Tibial artery (tissue), 4 donors: ENCODE measurements at places on chromosomes 6 and 20.

DNA sequence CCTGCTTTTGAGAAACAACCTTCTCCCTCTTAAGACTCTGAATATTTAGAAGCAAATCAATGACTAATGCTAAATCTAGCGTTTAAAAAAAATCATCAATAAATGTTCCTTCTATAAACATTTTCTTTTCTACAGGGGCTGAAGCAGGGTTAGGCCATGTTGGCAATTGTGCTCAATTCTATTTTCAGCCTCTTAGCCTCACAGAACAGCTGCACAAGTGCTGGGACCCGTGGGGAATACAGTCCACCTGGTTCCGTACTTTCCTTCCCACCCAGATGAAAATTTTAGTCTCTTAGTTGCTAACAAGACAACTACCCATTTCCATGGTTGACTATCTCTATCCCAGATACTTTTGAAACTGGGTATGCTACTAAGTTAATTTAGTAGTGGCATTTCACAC is 138.6 kb downstream of the RPS12 start:
- no peak for DNase-seq

- DNase-seq = no peak
Observed at GRCh38 chr6:85669735-85670194, 27.1 kb upstream of the SYNCRIP start.

DNA sequence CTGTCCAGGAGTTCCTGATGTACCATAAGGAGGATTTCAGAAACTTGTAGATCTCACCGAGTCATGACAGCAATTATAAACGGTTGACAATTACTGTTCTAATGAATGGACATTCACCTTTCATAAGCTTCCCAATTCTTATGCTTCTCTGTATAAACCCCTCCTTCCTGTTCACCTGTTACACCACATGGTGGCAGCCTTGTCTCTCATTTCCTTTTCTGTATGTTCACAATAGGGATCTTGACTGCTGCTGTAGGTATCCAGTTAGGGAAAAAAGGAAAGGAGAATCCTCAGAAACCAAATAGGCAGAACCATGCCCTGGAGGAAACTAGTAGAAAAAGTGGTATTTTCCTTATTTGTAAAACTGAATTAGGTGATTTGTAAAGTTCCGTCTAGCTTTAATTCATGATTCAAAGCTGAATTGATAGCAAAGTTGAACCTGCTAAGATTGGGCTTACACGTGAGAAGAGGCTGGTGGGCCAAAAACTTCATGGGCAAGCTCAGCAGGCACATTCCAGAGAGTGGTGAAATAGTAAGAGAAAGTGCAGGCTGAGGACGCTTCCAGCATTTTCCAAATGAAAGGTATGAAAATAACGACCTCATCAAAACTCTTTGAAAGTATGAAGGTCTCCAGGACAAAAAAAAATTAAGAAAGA is 29.0 kb upstream of the TBPL1 start:
- peak; percentile 77 for DNase-seq

- no peak for DNase-seq
Observed at GRCh38 chr20:34016736-34017135, 23.0 kb downstream of the RALY start.

DNA sequence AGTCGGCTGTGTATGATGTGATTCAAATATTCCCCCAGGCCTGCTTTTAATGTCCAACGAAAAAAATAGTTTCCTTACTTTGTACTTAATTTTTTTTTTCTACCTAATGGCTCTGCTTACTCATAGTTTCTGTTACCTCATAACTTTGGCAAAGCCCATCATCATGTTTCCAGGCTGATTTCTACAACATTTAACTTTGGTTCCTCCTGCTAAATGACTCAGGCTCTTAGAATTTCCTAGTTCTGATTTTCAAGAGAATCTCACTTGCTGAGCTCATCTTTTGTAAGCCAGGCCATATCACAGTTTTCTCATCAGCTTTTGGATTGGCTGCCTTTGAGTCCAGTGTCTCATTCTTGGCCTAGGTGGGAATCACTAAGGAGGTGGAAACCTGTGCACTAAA is 323.1 kb downstream of the HDGFL1 start:
- no peak for DNase-seq

GRCh38 chr6:15744818-15745402 is 82.1 kb upstream of the DTNBP1 start:
- DNase-seq = no peak

DNA sequence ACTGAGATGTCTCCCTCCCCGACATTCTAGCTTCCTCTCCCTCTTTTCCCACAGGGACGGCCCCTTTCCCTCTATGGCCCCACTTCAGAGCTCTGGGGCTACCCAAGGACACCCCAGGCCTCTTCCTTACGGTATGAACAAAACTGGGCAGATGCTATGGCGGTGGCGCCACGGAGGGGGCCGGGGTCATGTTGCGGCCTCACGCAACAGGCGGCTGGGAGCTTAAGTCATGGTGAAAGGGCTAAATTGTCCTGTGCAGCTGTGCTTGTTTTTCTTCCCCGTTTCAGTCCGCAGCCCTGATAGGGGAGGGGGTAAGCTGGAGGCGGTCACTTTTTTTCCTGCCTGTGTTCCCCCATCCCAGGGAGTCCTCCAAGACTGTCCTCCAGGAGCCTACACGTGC is 17.6 kb upstream of the KIAA1755 start:
- DNase-seq = no peak

- no peak for DNase-seq
Observed at GRCh38 chr6:155578251-155578650, 122.6 kb upstream of the NOX3 start.

DNA sequence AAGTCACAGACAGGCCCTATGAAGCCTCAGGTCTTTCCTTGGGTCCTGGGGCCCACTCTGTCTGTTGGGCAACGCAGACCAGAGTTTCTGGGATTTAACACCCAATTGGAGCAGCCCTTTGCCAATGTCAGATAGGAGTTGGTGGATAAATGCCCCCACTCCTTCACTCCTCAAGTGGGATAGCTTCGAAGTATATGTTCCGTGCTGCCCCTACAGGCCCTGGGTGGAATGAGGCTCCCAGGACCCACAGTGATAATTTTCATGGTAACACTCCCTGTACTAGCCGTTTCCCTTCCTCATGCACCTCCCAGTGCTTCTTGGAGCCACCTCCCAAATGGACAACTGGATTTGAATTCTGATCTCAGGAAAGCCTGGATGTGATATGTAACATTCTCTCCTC is 145.4 kb downstream of the FOXA2 start:
- DNase-seq = no peak

DNA sequence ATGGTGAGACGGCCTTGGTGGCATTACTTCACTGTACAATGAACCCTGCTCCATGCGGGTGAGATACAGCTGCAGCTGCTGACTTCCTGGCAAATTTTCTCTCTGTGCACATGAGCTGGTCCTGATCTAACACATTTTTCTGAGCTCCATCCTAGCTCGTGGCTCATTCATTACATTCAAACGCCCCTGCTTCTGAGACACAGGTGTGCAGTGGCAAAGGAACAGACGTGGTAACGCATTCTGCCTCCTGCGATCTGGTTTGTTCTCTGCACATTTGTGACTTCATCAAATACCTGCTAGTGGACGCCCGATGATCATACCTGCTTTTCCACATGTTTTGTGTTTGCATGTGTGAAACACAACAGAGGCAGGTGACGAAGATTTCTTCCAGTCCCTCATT is 189.6 kb upstream of the PDE10A start:
- DNase-seq = no peak

GRCh38 chr6:128161263-128161662 is 260.4 kb upstream of the THEMIS start:
- no peak for DNase-seq
